ENCODE measurements at places on chromosomes 13 and 19. TPM values are rescaled to one million over a fixed set of nuclear protein-coding genes. Genes with fewer than 3 reads are reported as not detected.

DNA sequence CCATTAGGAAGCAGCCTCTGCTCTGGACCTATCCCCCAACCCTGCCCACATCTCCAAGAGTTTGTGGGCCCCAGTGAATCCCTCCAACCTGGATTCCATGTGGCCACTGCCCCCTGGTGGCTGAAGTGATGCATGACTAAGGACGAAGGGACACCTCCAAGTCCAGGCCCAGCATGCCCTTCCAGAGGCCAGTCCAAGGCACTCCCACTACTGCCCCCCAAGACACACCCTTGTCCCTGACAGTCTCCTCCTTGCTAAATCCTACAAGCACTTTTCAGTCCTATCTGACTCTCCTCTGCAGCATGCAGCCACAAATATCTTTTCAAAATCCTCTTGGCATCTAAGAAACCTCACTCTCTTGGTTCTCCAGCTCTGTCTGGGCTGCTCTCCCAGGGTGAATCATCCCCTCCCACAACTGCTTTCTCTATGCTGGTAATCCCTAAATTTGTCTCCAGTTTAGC is 33.0 kb downstream of the DEDD2 start:
- no peak for DNase-seq

DNA sequence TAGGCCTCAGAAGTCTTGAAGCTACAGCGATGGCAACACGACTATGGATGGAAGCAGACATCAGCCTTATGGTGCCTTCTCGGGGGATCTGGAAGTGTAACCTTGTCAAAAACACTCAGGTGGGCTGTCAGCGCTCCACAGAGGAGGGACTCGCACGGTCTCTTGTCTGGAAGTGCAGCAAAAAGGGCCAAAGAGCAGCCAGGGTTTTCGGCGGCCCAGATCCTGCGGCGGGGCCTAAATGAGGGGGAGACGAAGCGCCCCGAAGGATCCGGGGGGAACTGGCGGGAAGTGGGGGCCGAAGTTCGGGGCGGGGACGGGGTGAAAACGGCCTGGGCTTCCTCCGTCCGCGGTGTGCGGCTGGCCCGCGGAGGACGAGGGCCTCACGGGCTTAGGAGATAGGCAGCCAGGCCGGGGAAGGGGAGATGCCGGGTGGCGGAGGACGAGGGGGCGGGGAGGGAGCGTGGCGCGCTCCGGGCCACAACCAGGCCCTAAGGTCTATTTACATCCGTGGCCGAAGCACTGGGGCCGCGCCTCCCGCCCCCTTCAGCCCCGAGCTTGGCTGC is 637 bp downstream of the RANBP3 start:
- no peak for DNase-seq

DNA sequence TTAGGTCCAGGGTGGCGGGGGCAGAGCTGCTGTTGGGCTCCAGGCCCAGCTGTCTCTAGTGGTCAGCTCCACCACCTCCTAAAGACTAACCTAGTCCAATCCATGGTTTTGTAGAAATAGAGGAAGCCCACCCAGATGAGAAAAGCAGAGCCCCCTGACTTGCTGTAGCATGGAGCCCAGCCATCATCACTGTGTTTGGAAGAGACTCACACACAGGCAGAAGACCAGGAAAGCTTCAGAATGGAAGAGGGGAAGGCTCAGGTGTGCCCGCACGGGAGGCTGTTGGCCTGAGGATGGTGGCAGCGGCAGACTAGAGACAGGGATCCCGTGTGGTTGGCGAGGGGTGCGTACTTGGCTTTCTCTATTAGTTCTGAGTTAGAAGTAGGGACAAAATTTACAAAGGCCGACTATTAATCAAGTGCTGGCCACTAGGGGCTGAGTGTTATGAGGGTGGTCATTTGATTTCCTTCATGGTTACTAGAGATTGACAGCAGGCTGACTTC is 193.2 kb upstream of the SOX1 start:
- DNase-seq: peak; percentile 53

The ZNF845 gene
- 6.0 TPM for total RNA-seq

DNA sequence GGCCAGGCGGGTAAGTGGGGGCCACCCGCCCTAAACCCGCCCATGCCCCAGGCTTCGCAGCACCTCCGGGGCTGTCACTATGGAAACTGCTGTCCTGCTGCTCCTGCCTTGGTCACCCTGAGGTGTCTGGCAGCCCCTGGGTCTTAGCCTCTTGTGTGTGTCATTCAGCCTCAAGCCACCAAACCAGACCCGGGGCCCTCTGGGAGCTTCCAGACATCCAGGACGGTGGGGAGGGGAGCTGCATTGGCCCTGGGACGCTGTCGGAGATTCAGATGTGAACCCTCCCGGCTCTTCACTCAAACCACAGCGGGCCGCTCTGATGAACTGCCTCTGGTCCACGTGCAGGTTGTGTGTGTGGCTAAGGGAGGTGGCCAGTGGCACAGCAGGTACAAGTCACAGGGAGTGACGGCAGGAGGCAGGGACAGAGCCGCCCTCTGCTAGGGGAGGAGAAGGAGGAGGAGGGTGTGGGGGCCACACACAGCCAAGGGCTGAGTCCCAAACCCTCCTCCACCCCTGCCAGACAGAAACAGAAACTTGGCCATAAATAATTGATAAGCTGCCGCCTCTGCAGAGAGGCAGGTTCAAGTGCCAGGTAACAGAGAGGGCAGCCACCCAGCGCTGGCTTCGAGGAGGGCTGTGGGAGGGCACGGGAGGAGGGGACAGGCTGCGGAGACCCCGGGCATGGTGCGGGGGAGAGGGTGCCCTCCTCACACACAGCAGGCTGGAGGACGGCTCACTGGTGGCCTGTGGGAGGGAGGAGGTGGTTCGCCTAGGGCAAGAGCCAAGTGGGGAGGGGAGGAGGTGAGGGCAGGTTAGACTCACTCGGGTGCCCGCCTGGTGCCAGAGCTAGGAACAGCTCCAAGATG is 8.0 kb downstream of the NANOS3 start:
- DNase-seq: no peak

The DAND5 gene
- total RNA-seq: 0.19 TPM

The HIF3A gene
- total RNA-seq: 196 TPM

DNA sequence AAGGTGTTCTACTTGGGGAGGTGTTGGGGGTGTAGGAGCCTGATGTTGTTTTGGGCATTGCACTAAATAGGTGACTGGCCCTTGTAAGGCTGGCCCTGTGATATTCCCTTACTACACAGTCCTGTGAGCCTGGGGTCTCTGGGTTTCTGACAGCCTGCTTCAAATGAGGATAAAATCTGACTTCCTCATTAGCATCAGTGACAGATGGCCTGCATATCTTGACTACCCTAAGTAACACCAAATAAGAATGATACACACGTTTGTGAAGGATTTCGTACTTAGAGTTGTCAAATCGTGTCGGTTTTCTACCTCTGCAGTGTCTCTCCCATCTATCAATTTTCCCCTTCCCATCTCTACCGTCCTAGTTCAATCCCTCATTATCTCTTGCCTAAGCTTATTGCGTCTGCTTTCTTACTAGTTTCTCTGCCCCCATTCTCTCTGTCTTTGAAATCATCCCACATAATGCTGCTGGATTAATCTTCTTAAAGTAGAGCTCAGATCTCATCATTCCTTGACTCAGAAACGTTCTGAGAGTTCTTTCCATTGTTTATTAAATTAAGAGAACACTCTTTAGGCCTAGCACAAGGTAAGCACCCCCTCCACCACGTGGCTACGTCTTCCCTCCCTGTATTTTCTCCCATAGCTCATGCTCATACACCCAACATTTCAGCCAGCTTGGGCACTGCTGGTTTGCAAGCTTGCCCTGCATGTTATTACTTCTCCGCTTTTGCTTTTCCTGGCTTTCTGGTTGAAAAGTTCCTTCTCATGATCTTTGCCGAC is 26.2 kb upstream of the CNMD start:
- DNase-seq: no peak

- DNase-seq: no peak
These were observed at the start of gene PTPRS for GRCh38 chr19:5340637-5341447. Gene PTPRS, minus strand, starts transcription at chr19:5340812. Its CDS starts 54,672 bp downstream, at chr19:5286140.
